EL (cell line): ENCODE measurements at places on chromosomes 11 and 22.
A peak's percentile ranks its signal among the peaks of the same experiment; 100 is the strongest.

- DNase-seq = no peak
These were observed 83.2 kb upstream of the HORMAD2 start for GRCh38 chr22:29997107-29997506.

- DNase-seq = peak; percentile 69
These were observed 53.8 kb downstream of the COPB1 start for GRCh38 chr11:14445542-14446530.

- DNase-seq = no peak
These were observed 21.4 kb upstream of the BMAL1 start for GRCh38 chr11:13256216-13256615.

GRCh38 chr22:46027211-46028105, 50.5 kb upstream of the WNT7B start:
- DNase-seq = no peak

GRCh38 chr11:104668797-104669463, 229.3 kb downstream of the CASP12 start:
- DNase-seq = peak; percentile 80

DNA sequence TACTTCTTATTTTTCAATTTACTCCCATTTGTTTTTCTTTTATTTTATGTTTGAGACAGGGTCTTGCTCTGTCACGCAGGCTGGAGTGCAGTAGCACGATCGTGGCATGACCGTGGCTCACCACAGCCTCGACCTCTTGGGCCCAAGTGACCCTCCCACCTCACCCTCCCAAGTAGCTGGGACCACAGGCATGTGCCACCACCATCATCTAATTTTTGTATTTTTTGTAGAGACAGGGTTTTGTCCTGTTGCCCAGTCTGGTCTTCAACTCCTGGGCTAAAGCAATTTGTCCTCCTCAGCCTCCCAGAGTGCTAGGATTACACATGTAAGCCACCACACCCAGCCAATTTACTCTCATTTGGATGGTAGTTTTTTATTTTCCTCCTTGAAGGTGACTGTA, 679.3 kb upstream of the CCDC179 start:
- peak; percentile 22 for DNase-seq

GRCh38 chr11:113059548-113059947, 98.3 kb downstream of the NCAM1 start:
- no peak for DNase-seq

DNA sequence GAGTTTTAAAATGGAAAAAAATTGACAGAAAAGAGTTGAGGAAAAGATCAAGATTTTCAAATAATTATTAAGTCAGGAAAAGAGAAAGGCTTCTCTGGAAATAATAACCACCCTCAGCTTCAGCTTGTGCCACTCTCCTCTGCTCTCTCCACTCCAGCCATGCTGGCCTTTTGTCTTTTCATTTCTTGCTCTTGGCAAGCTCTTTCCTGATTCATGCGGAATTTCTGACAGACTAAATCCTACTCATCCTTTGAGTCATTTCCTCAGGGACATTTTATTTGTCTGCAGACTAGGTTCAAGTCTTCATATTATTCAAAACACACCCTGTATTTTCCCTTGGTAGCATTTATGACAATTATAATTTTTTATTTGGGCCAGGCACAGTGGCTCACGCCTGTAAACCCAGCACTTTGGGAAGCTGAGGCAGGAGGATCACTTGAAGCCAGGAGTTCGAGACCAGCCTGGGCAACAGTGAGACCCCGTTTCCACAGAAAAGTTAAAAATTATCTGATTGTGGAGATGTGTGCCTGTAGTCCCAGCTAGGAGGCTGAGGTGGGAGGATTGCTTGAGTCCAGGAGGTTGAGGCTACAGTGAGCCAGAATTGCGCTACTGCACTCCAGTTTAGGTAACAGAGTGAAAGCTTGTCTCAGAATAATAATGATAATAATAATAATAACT, 7.8 kb upstream of the P4HA3 start:
- peak; percentile 87 for DNase-seq

DNA sequence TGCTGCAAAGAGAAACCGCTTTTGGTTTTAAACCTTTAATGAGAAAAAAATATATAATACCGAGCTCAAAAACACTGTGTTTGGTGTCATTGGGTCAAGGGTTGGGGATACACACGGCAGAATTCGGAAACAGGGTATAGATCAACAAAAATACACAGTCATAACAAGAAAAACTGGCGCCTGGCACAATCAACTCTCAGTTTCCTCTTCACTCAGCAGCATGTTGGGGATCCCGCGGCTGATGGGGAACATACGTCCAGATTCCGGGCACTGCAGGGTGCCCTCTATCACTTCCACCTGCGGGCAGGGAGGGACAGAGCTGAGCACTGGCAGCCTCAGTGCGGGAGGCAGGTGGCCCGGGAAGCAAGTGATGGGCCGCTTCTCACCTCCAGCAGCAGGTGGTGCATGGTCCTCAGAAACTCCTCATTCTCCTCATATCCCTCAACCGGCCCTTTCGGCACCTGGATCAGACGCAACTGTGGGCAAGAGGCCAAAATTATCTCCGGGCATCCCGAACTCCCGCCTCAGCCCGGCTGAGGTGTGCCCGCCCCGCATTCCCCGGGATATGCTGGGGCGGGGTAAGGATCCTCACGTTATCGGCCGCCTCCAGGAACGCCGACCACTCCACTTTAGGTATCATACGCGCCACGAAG, 561 bp downstream of the TRMT112 start:
- DNase-seq = no peak

- no peak for DNase-seq
These were observed 50.3 kb downstream of the CD6 start for GRCh38 chr11:61021661-61022212.

DNA sequence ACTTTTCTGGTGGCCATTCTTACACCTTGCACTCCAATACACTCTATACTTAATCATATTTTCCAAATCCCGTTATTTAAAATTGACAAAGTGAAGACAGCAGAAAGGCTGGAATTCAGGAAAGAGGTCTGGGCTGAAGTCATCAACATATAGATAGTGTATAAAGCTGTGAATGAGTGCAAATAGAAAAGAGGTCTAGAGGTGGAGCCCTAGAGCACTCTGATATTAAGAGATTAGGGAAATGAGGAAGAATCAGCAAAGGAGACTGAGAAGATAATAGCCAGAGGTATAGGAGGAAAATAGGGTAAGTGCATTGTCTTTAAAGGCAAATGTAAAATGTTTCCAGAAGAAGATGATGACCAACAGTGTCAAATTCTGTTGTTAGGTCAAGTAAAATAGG, 7.9 kb downstream of the CTR9 start:
- DNase-seq = no peak

DNA sequence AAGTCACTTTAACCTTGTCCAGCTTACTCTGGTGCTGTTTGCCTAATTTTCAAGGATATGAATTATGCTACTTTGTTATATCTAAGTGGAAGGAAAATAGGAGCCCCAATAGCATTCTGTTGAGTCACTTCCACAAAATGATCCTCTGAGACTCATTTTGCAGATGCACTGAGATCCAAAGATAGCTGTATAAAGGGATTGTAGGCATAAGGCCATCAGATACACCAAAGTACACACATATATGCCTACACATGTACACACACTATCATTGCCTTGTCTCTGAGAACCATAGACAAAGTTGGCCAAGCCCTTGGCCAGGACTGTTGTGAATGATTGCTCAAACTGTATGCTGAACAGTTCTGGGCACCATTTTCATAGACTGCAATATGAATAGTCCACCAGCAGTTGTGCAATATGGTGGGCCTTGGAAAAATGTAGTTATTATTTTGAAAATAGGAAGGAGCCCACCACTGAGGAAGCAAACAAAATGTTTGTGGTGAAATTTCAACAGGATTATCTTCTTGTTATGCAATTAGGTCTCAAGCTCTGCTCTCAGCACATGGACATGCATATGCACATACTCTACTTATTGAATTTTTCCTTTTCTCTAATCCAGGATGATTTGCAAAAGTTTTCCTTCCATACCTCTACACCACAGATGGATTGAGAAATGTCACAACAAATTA, 186.0 kb upstream of the CTSC start:
- DNase-seq = peak; percentile 77

DNA sequence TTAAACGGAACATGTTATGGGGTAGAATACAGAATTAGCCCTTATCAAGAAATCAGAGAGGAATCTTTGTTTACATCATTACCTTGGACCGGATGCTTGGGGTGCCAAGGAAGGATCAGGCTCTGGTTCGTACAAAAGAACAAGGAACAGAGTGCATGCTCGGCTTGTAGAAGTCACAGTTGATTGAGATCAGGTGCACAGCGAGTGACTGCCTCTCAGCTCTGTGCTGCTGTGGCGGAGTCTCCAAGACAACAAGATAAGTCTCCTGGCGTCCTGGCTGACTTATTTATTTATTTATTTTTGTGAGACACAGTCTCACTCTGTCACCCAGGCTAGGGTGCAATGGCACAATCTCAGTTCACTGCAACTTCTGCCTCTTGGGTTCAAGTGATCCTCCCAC, 31.8 kb downstream of the GLB1L2 start:
- DNase-seq = no peak
